ENCODE measurements at places on chromosomes 4 and X.

DNA sequence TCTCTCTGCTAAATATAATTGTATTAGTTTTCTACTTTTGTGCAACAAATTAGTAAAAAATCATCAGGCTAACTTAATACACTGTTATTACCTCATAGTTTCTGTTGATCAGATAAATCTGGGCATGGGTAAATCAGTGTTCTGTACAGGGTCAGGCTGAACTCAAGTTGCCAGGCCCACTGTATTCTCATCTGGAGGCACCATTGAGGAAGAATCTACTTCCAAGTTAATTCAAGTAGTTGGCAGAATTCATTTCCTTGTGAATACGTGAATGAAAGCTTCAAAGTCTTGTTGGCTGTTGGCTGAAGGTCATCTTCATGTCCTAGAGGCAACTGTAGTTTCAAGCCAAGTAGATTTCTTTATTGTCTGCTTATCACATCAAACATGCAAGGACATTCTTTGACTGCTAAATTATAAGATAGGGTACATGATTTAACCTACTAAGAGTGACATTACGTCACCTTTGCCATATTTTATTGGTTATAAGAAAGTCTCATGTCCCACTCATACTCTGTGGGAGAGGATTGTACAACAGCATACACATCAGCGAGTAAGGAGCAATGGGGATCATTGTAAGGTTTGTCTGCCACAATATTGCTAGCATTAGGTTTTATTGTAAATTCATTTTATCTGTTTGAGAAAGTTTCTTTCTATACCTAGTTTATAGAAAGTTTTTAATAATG is 1219.0 kb downstream of the ARAP2 start:
- DNase-seq: no peak

- DNase-seq: no peak
Observed at GRCh38 chr4:55381502-55381901, 14.3 kb upstream of the TMEM165 start.

GRCh38 chr4:40124690-40125089 is 68.0 kb downstream of the N4BP2 start:
- DNase-seq: no peak

- no peak for DNase-seq
Observed at GRCh38 chr4:184420881-184421416, 53.4 kb downstream of the IRF2 start.

DNA sequence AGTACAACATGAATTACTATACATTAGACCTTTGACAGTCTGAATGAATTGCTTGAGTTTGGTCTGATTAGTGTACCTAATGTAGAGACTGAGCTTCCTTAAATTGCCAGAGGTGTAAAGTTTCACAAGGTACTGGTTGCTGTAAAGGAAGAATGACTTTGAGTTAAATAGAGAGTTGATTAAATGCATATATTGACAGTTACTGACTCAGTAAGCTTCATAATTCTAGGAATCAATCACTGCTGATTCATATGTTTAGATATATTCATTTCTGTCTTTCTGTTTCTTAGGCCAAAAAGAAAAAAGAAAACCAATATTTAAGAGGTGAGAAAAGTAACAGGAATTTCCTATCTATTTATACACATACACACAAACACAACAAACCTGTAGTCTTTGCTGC is 16.2 kb upstream of the ART3 start:
- DNase-seq: no peak

- DNase-seq: no peak
Observed at GRCh38 chr4:30116401-30116800, 603.8 kb upstream of the PCDH7 start.

DNA sequence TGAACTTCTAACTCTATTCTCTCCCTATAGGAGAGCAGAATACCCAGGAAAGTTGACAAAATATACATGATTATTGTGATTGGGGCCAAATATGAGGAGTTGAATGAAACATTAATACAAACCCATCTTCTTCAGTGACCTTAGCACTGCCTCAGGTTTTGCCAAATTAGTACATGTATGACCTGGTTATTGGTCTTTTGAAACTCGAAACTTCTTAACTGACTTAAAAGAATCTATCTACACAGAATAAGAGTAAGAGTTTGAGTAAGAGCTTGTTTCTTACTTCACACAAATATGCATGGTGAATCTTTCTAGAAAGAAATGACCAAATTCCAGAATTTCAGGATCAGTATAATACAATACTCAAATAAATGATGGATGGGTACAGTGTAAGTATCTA is 213.0 kb upstream of the GK2 start:
- no peak for DNase-seq

GRCh38 chrX:154873329-154873728 is 12.8 kb upstream of the F8A1 start:
- DNase-seq: no peak

GRCh38 chr4:38943343-38943742 is 75.7 kb downstream of the FAM114A1 start:
- DNase-seq: no peak

DNA sequence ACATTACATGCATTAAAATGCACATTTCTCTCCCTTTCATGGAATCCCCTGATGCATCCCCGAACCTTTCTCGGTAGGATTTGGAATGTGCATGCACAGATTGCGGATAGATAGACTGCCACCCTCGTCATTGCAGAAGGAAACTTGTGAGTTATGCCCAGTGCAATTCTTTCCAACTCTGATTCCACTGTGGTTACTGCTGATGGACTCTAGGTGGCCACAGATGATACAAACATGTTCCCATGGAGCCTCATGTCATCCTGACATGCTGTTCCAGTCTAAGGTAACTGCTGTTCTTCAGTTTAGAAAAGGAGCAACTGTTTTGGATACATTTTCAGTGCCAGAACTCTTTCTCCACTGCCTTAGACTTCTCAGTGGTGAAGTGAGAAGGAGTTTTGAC is 9.1 kb upstream of the VCX3B start:
- no peak for DNase-seq

- no peak for DNase-seq
Observed at GRCh38 chr4:94911106-94911505, 153.4 kb downstream of the BMPR1B start.

GRCh38 chr4:11470438-11471045 is 41.8 kb upstream of the HS3ST1 start:
- DNase-seq: no peak

- no peak for DNase-seq
Observed at GRCh38 chr4:81620442-81620841, 148.7 kb upstream of the RASGEF1B start.

DNA sequence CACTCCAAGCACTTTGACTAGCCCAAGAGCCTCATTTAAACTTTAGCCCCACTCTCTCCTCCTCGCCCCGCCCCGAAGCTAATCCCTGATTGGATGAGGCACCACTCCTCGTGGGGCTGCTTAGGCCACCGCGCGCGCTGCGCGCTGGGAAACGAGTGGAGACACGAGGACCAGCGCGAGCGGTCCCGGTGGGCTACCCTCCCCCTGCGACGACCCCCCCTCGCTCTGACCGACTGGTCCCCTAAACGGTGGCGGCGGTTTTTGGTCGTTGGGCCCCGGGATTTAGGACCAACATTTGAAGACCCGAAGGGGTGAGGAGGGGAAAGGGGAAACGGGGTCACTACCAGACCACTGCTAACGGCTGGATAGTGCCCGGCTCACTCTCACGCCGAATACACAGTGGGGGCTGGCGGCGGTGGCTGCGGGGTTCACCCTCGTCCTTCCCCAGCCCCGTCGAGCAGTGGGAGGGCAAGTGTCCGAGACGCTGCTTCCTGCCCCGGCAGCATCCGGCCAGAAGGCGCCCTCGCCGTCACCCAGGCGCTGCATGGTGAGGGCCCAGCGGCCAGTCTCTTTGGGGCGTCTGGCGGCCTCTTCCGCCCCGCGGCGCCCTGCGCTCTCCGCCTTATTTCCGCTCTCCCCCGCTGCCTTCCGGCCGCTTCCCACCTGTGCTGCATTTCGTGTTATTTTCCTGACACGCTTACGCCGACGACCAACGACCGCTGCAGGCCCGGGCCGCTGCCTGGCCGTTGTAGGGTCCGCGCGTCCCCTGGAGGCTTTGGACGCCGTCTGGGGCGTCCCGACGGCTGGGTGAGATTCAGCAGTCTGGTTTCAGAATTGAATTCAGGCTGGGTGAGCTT is at the start of gene RBM46:
TSS of gene RBM46 (plus strand) at position 147 of the 857 bp plus-strand sequence. CDS start 15,481 bp downstream, outside the sequence.
- no peak for DNase-seq

DNA sequence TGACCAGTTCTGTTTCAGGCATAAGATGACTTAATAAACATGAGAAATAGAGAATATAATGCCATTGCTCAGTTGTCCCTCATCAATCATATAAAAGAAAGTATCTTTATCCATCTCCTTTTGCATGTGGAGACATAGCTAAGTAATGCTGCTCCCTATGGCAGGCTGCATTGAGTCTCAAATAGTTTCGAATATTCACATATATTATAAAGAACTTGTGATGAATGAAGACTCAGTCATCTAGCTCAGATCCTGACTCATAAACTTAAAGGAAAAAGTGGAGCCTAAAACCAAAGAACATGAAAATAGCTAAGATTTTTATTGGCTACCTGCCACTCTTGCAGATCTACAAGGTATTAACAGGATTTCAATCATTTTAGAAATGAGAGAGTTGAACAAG is 11.7 kb upstream of the TLL1 start:
- DNase-seq: no peak

DNA sequence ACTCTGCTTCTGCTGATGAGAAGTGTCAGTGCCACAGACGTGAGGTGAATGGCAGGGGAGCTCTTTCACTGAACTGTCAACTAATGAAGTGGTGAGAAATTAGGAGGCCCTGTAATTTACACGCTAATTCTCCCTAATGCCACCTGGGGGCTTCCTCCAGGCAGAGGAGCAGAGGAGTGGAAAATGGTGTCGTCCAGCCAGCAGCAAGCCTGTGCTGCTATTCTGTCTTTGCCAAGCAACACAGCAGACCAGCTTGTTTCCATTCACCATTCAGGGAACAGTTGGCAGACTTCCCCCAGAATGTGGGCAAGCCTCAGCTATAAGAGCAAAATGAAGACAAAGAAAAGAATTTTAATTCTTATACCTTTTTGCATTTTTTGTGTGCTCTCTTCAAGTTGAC is 245.2 kb upstream of the TET2 start:
- DNase-seq: no peak

DNA sequence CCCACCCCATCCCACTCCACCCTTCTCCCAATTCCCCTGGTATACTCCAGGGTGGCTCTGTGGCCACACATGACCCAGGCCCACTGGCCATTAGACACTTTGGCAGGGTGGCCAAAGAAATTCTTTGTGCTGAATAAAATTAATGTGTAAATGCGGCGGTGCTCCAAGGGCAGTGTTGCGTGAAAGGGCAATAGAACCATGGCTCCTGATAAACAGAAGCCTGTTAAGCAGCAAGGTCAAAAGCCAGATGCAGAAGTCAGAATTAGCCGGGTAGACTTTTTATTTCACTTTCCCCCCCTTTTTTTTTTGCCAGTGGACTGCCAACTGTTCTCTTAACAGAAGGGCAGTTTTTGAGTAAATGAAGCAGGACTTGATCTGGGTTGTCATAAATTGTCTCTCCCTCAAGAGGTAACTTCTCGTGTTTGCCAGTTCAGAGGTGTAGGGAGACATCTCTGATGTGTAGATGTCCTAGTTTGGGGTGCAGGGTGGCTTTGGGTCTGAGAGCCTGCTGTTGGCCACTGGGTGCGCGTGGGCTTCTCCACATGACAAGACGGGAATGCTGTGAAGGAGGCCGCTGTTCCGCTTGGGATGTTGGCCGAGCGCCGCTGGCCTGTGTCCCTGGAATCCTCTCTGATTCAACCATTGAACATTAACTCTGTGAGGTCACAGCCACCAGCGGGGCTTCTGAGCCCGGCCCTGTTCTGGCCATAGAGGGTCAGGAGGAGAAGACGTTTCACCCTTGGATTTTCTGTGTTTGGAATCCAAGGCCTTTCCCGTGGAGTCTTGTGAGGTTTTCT is 139.5 kb downstream of the TBL1X start:
- DNase-seq: no peak

DNA sequence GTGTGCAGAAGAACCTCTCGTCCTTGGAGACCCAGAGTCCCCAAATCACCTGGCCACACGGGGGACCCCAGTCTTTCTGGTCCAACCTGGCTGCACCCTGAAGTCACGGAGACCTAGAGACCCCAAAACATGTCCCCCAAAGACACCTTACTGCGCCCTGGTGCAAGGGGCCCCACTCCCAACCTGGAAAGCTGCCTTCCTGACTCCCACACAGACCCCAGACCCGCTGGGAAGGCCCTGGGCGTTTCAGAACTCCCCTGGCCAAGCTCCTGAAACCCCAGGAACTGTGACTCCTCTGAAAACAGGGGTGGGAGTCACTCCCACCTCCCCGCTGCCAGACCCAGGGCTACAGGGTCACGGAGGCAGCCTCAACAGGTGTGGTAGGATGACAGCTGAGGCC is 12.7 kb upstream of the SHOX start:
- DNase-seq: no peak

DNA sequence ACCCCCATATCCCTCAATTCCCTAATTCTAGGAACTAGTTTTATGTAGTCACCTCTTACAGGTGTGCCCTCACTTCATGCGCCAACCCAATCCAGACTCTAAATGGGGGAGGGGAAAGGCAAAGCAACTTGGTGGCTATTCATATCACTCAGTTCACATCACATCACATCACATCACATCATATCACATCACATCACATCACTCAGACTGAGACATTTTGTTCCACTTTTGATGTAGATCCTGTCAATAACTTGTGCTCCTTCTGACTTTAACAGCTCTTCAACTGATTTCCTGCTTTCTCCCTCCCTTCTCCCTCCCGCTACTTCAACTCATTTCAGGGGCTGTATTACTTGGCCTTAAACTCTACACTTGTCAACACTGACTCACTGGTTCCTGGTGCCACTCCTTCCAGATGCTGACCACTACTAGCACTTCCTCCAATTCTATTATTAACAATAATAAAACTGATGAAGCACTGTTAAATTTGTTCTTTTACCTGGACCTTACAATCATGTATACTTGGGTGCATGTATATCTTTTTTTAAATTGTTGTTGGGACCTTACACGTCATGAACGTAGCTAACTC is 29.1 kb upstream of the PLS3 start:
- DNase-seq: no peak

GRCh38 chr4:119615068-119615719 is 13.4 kb downstream of the PDE5A start:
- no peak for DNase-seq

DNA sequence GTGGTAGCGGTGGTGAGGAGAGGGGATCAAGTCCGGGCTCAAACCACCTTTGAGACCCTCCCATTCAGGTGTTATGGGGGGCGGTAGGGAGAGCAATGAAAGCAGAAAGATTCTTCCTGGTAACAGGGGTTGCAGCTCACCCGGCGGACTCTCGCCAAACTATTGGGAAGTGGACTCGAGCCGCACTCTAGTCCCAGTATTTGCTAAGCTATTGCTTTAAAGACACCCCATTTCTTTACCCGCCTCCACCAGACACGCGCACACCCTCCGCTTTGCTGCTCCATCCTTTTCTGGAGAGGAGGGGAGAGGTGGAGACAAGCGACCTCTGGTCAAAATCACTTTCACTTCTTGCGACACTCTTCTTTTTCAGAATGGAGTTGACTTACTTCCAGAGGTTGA is 625 bp upstream of the GABRA4 start:
- DNase-seq: no peak

DNA sequence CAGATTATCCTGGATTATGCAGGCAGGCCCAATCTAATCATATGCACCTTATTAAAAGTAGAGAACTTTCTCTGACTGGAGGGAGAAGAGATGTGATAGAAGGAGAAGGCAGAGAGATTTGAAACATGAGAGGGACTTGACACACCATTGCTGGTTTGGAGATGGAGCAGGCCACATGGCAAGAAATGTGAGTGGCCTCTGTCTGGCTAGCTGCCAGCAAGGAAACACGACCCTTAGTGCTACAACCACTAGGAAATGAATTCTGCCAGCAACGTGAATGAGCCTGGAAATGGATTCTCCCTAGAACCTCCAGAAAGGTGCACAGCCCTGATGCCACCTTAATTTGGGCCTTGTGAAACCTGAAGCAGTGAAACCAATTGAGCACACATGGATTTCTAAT is 79.5 kb upstream of the MBNL3 start:
- no peak for DNase-seq

Data from stimulated activated naive CD4-positive, alpha-beta T cell (primary cell).